ENCODE measurements at places on chromosomes 11 and 22. TPM values are rescaled to one million over a fixed set of nuclear protein-coding genes. Genes with fewer than 3 reads are reported as not detected.

DNA sequence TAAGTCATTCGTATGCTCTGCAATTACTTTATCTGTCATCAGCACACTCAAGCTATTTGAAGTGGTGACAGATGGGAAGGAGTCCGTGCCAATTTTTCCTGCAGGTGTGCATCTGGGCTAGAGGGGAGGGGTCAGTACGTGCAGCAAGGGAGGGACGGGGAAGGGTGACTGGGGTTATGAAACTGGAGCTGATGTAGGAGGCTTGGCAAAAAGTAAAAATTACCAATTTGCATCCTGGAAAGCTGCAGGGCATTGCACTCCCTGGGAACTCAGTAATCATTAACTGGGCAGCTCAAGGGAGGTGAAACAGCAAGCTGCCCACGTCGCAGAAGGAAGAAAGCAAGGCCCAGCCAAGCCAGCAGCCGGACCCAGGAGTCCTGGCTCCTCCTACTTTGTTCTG, 87.1 kb upstream of the TMEM45B start:
- no peaks in the 10 kb centered on the region for H3K36me3 ChIP-seq
- DNase-seq = no peak
- no peaks in the 10 kb centered on the region for H3K4me1 ChIP-seq
- no peak overlapping the region for H3K4me3 ChIP-seq
- no peaks in the 10 kb centered on the region for H3K27me3 ChIP-seq
- H3K27ac ChIP-seq = no peak overlapping the region

DNA sequence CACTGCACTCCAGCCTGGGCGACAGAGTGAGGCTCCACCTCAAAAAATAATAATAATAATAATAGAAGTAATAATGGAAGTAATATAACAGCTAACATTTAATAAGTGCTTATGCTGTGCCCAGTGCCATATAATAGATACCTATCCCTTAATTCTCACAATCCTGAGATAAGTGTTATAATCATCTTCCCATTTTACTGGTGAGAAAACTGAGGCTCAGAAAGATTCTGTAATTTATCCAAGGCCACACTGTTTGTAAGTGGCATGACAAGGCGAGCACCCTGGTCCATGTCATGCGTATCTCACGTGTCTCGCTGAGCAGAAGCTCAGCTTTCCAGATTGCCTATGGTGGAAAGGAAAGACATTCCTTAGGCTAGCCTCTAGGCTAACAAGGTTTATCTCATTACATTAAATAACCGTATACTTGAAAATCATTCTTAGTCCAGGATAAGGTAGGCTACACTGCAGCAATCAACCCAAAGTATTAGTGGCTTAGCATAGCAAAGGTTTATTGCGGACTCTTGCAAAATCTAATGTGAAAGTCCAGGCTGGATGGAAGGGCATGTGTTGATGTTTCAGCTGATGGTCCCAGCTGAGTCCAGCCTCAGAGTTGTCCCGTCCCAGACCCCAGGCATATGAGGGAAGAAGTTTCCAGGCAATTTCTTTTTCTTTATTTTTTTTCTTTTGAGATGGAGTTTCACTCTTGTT, 15.0 kb upstream of the LDLRAD3 start:
- no peak overlapping the region for H3K4me3 ChIP-seq
- H3K36me3 ChIP-seq = no peaks in the 10 kb centered on the region
- H3K4me1 ChIP-seq = peaks cover 3% of the 10 kb centered on the region
- H3K27ac ChIP-seq = no peak overlapping the region
- no peaks in the 10 kb centered on the region for H3K27me3 ChIP-seq

- H3K27ac ChIP-seq = no peak overlapping the region
- no peak overlapping the region for H3K4me3 ChIP-seq
- no peaks in the 10 kb centered on the region for H3K36me3 ChIP-seq
- H3K4me1 ChIP-seq = no peaks in the 10 kb centered on the region
Measured at GRCh38 chr22:46381142-46381541, 45.6 kb downstream of the TRMU start.

Gene CST6
- 1.8 TPM for total RNA-seq

DNA sequence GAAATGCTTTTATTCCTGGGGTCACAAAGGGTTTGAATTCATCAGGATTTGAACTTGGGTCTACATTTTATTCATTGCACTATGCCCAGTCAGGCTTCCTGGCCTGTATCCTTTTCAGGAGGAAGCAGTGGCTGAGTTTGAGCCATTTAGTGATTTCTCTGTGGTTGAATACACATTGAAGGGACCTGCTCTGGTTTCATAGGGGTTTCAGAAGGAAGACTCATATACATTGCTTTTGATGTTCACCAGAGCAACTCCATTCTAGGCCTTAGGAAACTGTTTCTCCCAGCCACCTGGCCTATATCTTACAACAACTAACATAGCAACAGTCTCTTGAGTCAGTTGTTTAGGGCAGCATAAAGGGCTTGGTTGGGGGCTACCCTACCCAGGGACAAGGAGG, 165.7 kb downstream of the INSC start:
- no peak overlapping the region for H3K27ac ChIP-seq
- no peak for DNase-seq
- H3K4me1 ChIP-seq = no peaks in the 10 kb centered on the region
- H3K36me3 ChIP-seq = no peaks in the 10 kb centered on the region
- H3K4me3 ChIP-seq = no peak overlapping the region

GRCh38 chr11:107252429-107253161, 205.0 kb downstream of the CWF19L2 start:
- H3K27me3 ChIP-seq = no peaks in the 10 kb centered on the region
- DNase-seq = no peak
- no peaks in the 10 kb centered on the region for H3K4me1 ChIP-seq
- no peaks in the 10 kb centered on the region for H3K36me3 ChIP-seq
- no peak overlapping the region for H3K4me3 ChIP-seq
- H3K27ac ChIP-seq = no peak overlapping the region

Gene MOGAT2
- not detected for total RNA-seq

Data from fibroblast of lung (primary cell).